Mesenteric fat pad (tissue), 1 donor: ENCODE measurements at places on chromosomes 16 and 17.
A peak's percentile ranks its signal among the peaks of the same experiment; 100 is the strongest.

- no peak for DNase-seq
Observed at GRCh38 chr16:49181791-49182518, 99.7 kb downstream of the CBLN1 start.

- no peak for DNase-seq
Observed at GRCh38 chr16:399340-400019, 2.2 kb upstream of the DECR2 start.

DNA sequence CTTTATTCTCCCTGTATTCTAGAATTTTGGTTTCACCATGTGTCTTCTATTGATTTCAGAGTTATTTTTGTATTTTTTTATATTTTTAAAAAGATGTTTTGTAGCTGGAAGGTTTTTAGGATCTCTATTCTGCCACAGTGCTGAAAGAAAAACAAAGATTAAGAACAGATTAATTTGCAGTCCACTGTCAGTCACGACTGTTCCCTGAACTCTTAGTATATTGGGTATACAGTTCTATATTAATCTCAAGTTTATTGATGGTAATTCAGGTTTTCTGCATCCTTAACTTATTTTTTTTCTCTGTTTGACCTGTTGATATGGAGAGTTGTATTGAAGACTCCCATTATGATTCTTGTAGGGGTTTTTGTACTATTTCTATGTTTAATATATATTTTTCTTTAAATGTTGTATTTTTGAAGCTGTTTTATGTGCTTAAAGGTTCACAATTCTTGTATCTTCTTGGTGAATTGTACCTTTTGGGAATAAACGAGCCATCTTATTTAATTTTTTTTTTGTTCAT is 2.9 kb downstream of the SPECC1 start:
- DNase-seq: no peak

- no peak for DNase-seq
Observed at GRCh38 chr16:65384441-65384840, 262.6 kb upstream of the CDH11 start.

DNA sequence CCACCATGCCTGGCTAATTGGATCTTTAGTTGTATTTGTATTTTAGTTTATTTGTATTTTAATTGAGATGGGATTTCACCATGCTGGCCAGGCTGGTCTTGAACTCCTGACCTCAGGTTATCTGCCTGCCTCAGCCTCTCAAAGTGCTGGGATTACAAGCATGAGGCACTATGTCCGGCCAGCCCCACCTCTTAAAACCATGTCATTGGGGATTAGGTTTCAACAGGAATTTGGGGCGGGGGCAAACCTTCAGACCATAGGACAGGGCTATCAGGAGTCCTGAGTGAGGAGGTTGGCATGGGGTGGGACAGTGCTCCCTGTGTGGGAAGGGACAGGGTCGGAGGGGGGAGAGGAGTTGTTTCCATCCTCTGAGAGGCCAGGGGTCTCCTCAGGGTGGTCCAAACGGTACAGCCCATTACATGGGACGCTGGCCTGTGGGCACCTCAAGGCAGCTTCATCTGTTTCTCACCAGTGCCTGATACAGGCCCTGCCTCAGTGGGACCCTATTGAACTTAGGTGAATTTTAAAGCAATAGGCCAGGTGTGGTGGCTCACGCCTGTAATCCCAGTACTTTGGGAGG is 21.6 kb downstream of the GAA start:
- DNase-seq: peak; percentile 68

- no peak for DNase-seq
Observed at GRCh38 chr16:73152386-73153125, 104.6 kb upstream of the ZFHX3 start.

- peak; percentile 37 for DNase-seq
Observed at GRCh38 chr17:6110592-6110991, 40.4 kb downstream of the WSCD1 start.

GRCh38 chr16:88780142-88781062 is 4.6 kb downstream of the PIEZO1 start:
- no peak for DNase-seq

DNA sequence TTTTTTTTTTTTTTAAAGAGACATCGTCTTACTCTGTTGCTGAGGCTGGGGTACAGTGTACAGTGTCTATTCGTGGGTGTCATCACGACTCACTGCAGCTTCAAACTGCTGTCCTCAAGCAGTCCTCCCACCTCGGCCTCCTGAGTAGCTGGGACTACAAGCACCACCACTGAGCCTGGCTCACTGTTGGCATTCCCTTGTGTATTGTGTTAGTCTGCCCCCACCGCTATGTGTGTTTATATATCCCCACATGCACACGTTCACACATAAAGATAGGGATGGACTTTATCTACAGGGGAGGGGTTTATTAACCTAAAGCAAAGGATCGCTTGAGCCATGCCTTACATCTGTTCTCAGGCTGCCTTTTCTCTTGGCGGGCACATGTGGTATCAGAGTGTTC is 63.8 kb downstream of the SEC14L1 start:
- peak; percentile 57 for DNase-seq

GRCh38 chr16:72027669-72028378 is 19.3 kb downstream of the DHODH start:
- no peak for DNase-seq

GRCh38 chr17:55484575-55484974 is 26.7 kb downstream of the SMIM36 start:
- no peak for DNase-seq

GRCh38 chr17:49742166-49742638 is 21.7 kb downstream of the FAM117A start:
- no peak for DNase-seq

- no peak for DNase-seq
Observed at GRCh38 chr16:23342083-23342640, 40.1 kb downstream of the SCNN1B start.

GRCh38 chr16:57377080-57377841 is 5.0 kb downstream of the CX3CL1 start:
- no peak for DNase-seq
